Left colon (tissue), 2 donors: ENCODE measurements at places on chromosomes 1 and 21. TPM values are rescaled to one million over a fixed set of nuclear protein-coding genes. Genes with fewer than 3 reads are reported as not detected.

DNA sequence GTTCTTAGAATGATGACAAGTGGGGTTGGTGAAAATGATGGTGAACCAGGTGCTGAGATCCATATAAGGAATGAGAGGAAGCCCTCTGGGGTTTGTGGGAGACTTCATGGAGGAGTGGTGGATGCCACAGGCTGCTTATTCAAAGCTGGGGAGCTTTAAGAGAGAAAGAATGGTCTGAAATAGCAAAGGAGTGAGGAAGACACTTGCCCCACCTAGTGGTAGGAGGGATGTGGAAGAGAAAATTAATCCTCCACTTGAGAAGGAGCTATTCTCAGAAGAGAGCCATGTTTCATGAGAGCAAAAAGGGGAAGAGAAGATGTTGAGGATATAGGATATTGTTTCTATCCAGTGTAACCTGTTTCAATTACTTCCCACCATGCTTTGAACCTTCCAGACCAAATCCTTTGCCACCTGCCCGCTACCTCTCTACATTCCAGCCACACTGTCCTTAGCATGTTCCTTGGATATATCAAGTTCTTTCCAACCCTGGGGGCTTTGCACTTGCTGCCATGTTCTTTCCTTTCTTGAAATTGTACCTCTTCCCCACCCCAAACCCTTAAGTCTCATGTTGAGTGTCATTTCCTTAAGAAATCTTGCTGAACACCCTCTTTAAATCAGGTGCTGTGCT is 19.6 kb upstream of the ZNF648 start:
- no peak for DNase-seq

- DNase-seq, result no peak
These were observed 5.4 kb upstream of the ZBTB8A start for GRCh38 chr1:32533792-32534327.

MTARC2 gene
- 40.0 TPM for total RNA-seq

DNA sequence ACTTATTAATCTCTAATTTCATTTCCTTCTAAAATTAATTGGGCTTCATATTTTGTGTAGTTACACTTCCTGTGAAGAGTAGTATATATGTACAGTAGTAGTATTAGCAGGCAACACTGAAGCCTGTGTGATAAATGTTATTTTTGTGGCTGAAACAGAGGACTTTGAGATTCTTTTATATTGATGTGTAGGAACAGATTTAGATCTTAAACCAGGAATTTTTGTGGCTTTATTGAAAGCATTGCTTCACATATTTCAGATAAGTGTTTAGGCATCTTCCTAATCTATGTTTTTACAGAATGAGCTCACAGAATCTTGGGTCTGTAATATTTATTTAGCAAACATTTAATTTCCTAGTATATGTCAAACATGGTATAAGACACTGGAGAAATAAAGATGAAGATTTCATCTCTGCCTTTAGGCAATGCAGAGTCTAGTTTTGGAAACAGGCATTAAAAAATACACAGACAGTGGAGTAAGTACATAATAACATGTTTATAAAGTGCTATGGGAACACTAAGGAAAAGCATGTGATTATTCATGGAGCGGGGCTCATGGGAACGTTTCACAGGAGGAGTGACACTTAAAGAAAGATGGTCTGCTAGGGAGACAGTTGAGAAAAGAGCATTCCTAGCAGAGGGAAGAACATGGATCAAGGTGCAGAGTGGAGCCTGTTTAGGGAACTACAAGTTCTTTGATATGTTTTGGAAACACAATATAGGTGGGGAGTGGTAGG is 52.7 kb downstream of the MIGA1 start:
- no peak for DNase-seq

DNA sequence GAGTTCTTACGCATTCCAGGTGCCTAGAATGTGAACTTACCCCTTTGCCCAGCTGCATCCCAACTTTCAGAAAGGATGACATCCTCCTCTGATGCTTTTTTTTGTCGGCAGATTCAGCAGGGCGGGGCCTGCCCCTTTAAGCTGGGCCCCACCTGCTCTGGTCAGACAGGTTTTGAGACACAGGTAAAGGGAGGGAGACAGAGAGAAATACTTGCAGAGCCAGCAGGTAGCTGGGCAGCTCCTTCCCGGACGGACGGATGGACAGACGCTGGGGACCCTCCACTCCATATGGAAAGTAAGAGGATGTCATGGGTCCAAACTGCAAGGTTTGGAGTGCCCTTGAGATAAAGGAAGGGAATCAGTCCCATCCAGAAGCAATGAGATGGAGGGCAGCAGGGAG is at the start of gene TMEM79:
Gene TMEM79, plus strand, starts transcription at position 214 of the 400 bp plus-strand sequence. CDS start 902 bp downstream, outside the sequence.
- DNase-seq, result peak; percentile 53

DNA sequence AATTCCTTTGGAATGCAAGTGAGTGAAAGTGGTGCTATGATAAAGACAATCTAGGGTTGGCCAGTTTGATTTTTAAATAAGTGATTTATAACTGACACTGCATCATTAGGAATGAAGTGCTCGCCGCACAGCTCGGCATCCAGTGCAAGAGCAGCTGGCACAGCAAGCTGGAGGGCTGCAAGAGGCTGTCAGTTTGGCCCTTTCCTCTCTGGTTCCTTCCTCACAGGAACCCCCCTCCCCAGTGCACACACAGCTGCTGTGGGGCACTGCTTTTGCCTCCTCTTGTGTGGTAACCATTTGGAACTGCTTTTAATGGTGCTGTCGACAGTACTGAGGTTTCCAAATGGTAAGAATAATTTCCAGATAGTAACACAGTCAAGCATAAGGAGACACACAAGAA is 10.4 kb upstream of the BCAR3 start:
- no peak for DNase-seq

NHLH1 gene
- total RNA-seq, result not detected

CR2 gene
- 0.15 TPM for total RNA-seq

NBPF4 gene
- total RNA-seq, result 0.53 TPM

GRCh38 chr1:76103034-76103433 is 28.5 kb downstream of the ST6GALNAC3 start:
- no peak for DNase-seq

DNA sequence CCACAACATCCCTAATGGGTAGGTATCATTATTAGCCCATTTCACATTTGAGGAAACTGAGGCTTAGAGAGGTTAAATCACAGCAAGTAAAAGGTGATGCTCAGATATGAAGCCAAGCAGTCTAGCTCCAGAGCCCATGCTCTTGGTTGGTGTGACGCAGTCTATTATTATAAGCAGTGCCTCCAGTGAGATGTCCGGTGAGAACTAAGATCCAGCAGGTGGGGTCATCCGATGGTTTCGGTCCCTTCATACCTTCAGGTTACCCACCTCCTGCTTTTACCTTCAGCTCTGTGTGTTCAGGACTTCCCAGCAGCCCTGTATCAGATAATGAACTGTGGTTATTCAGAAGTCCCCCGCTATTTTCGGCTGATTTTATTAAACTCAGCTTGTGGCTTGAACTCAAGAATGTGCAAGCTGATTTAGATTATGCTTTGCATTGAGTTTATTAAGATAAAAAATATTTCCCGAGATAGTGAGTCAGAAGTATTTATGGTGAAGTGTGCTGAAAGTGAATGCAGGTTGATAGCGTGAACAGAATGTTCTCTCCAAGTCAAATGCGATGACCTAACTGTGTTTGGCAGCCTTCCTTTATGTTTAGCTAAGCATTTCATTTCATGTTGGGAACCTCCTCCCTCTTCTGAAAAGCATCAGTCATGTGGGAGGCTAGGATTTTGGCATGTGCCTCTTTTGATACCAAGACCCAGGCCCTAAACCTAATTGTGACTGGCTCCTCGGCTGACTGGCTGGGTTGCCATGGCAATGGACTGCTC is 160.9 kb upstream of the UBE2U start:
- no peak for DNase-seq

AADACL3 gene
- not detected for total RNA-seq

DNA sequence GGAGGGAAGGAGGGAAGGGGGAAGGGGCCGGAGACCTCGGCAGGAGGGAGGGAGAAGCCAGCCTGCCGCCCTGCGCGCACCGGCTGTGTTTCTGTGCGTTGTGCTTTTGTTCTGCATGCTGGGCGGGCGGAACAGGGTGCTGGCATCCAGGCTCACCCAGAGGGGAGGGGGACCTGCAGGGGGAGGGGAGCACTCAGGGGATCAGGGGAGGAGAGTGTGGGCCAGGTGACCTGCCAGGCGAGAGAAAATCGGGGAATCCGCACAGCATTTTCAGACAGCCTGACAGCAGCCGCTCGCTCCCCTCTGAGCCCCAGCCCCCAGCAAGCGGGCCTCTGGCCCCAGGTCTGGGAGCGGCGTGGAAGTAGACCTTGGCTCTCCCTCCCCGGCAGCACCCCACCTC is 54.7 kb downstream of the RIPK4 start:
- no peak for DNase-seq

DNA sequence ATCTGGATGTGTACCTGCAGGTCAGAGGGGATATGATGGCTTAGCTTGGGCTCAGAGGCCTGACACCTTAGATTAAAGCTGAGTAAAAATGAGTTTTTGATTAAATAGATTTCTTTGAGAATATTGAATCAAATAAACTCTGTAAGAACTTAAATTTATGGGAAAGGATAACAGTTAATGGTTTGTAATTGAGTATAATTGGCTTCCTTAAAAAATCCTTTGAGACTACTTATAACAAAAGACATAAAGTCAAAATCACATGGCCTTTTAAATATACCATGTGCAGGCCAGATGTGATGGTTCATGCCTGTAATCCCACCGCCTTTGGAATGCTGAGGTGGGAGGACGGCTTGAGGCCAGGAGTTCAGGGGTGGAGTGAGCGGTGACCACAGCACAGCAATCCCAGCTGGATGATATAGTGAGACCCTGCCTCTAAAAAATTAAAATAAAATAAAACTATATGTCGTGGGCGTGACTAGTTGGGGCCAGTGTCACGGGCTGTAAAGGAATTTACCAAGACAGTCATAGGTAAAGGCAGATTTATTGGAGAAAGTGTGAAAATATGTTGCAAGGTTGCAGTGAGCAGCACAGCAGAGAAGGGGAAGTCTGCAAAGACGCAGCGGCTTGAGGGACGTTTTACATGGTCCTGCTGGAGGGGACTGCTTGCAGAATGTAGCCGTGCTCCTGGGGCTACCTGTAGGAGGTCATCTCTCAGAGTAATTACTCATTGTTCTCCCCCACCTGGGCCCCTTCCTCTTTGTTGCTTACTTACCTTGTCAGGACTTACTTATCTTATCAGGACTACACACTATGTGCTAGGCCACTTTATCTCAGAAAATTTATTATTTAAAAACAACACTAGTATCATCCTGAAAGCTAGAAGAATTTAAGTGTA is 122.3 kb downstream of the ZMYM4 start:
- DNase-seq, result no peak

DNA sequence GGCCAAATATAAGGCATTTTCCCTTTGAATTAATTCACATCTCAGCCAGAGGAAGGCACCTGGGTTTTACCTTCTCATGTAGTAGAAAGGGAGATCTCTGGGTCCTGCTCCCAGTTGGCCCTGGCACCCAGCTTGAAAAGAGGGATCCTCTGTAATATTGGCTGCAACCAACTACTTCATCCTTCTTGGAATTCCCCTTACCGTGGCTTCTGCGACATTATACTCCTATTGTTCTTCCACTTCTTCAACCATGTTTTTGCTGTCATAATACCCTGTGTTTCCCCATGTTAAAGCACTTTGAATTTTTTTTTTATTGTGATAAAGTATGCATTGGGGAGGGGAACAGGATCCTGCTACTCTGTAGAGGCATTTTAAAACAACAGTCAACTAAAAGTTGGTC is 26.8 kb downstream of the RNF220 start:
- DNase-seq, result no peak

DNA sequence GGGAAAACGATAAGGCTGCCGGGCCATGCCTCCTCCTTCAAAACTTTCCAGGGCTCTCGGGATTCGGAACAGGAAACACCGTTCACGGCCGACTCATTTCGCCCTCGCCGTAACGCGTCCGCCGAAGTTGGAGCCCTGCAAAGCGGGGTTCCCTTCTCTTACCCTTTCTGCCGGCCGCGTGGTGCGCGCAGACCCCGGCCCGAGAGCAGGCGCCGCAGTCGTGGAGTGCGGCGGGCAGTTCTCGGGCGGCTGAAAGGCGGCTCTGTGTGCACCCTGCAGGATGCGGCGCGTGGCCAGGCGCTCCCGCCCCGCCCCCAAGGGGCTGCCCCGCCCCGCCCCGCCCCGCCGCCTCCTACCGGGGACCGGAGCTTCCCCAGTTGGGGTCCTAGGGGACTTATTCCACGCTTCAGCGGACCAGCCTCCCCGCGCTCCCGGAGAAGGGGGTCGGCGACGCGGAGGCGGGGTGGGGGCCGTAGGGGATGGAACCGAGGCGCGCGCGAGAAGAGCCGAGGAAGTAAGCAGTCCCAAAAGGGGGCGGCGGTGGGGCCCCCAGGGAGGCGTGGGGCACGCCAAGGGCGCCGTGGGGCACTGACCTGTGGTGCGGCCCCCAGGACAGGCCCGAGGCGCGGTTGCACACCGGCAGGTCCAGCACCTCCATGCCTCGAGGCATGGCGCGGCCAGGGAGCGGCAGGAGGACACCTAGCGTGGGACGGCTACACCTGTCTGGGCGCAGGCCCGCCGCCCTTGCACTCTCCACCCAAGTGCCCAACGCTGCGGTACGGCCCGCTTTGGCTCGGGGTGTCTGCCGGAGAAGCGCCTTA is at the start of gene MCOLN2:
Gene MCOLN2, minus strand, starts transcription at position 268 of the 821 bp plus-strand sequence. Its CDS starts 241 bp downstream, at position 27.
- DNase-seq, result peak; percentile 62

DNA sequence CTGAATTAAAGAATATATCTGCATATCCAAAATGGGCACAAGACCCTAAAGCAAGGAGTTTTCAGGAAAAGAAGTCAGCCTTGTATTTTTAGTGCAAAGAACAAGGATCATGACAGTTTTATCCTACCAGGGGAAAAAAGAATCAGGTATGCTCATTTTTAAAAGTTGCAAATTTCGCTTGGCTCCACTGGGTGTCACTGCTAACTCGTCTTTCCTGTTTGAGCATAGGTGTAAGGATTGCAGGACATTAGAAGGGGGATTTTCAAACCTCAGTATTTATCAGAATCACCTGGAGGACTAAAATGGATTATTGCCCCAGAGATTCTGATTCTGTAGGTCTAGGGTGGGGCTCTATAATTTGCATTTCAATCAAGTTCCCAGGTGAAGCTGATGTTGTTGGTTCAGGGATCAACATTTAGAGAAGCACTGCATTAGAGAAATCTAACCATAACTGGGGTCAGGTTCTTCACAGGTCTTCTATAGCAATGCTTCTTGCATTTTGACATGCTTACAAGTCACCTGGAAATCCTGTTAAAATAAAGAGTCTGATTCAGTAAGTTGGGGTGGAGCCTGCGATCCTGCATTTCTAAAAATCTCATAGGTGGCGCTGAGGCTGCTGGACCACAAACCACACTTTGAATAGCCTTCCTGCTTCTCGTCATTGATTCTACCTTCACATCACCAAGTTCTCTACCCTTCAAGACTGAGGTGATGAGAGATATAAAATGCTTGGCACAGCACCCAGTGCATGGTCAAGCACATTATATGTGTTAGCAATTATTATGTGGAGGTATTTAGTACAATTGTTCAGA is 39.6 kb downstream of the NUF2 start:
- DNase-seq, result no peak

- peak; percentile 54 for DNase-seq
These were observed at the start of gene WNT2B for GRCh38 chr1:112508278-112509004. Gene WNT2B (plus strand): TSS chr1:112508965. CDS start chr1:112509263, 298 bp downstream.

GRCh38 chr1:56541408-56541807 is 38.0 kb downstream of the PLPP3 start:
- no peak for DNase-seq

DNA sequence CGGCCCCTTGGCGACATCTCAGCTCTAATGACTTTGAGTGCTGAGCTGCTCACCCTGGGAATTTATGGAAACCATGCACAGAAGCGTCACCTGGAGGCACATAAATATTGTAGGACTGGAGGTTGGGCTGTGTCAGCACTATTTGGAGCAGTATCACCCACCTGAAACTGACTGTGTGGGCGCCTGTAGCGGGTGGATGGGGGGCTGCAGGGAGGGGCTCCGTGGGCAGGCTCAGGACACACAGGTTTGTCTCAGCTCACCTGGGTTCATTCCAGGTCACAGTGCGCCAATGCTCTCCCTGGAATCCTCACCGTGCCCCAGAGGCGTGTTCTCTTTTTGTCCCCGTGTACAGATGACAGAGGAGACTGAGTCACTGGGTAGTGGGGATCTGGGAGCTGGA is 74.8 kb upstream of the ACTL8 start:
- no peak for DNase-seq
